ENCODE measurements at places on chromosomes 16 and 17. TPM values are rescaled to one million over a fixed set of nuclear protein-coding genes. Genes with fewer than 3 reads are reported as not detected.

Gene PLEKHH3
- polyA plus RNA-seq, result 26.4 TPM

Gene FADS6
- 7.5 TPM for polyA plus RNA-seq

Gene PRSS22
- not detected for polyA plus RNA-seq

Gene STH
- polyA plus RNA-seq, result 2.4 TPM

Gene ATP2A3
- polyA plus RNA-seq, result 4.6 TPM

- no peaks in the 10 kb centered on the region for H3K36me3 ChIP-seq
- H3K27me3 ChIP-seq, result no peaks in the 10 kb centered on the region
- H3K4me3 ChIP-seq, result no peak overlapping the region
- no peak for DNase-seq
These were observed 16.1 kb downstream of the CCR7 start for GRCh38 chr17:40548982-40549685.

GRCh38 chr17:70006159-70006558, 68.9 kb upstream of the KCNJ16 start:
- H3K27me3 ChIP-seq, result no peaks in the 10 kb centered on the region
- no peak for DNase-seq
- no peaks in the 10 kb centered on the region for H3K4me1 ChIP-seq
- no peak overlapping the region for H3K4me3 ChIP-seq
- H3K27ac ChIP-seq, result no peak overlapping the region
- H3K36me3 ChIP-seq, result no peaks in the 10 kb centered on the region

DNA sequence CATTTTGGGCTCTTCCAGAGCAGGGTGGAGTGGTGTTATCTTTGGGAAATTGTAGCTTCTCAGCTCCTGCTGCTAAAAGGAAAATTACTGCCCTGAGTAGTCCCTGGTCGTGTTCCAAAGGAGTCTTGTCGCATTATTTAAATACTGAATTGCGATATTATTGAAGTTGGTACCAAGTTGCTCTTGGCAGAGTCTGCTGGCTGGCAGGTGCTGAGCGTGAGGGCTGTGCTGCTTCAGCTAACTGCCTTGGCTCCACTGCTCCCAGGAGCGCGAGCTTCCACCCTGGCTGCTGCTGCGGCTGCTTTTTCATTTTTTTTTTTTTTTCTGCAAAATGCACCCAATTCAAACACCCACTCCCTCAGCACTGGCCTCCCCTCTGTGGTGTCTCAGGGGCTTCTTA, 289.8 kb downstream of the MAF start:
- DNase-seq, result no peak
- H3K4me3 ChIP-seq, result no peak overlapping the region
- no peaks in the 10 kb centered on the region for H3K36me3 ChIP-seq
- H3K27me3 ChIP-seq, result peaks cover 8% of the 10 kb centered on the region

- H3K27me3 ChIP-seq, result peaks cover 90% of the 10 kb centered on the region
- H3K4me1 ChIP-seq, result peaks cover 48% of the 10 kb centered on the region
- DNase-seq, result no peak
- H3K27ac ChIP-seq, result no peak overlapping the region
- H3K36me3 ChIP-seq, result peaks cover 3% of the 10 kb centered on the region
These were observed 3.4 kb downstream of the WNK4 start for GRCh38 chr17:42783791-42784138.

GRCh38 chr17:55377671-55378275, 43.9 kb downstream of the MMD start:
- H3K27me3 ChIP-seq, result no peaks in the 10 kb centered on the region
- no peaks in the 10 kb centered on the region for H3K4me1 ChIP-seq
- no peaks in the 10 kb centered on the region for H3K36me3 ChIP-seq
- DNase-seq, result no peak
- H3K27ac ChIP-seq, result no peak overlapping the region
- no peak overlapping the region for H3K4me3 ChIP-seq

- no peaks in the 10 kb centered on the region for H3K4me1 ChIP-seq
- no peak overlapping the region for H3K4me3 ChIP-seq
- peaks cover 57% of the 10 kb centered on the region for H3K36me3 ChIP-seq
These were observed 13.3 kb upstream of the USP36 start for GRCh38 chr17:78853926-78854394.

- DNase-seq, result no peak
- no peaks in the 10 kb centered on the region for H3K27me3 ChIP-seq
- peaks cover 6% of the 10 kb centered on the region for H3K36me3 ChIP-seq
- H3K27ac ChIP-seq, result no peak overlapping the region
These were observed 66.7 kb downstream of the PIGL start for GRCh38 chr17:16283705-16284104.

DNA sequence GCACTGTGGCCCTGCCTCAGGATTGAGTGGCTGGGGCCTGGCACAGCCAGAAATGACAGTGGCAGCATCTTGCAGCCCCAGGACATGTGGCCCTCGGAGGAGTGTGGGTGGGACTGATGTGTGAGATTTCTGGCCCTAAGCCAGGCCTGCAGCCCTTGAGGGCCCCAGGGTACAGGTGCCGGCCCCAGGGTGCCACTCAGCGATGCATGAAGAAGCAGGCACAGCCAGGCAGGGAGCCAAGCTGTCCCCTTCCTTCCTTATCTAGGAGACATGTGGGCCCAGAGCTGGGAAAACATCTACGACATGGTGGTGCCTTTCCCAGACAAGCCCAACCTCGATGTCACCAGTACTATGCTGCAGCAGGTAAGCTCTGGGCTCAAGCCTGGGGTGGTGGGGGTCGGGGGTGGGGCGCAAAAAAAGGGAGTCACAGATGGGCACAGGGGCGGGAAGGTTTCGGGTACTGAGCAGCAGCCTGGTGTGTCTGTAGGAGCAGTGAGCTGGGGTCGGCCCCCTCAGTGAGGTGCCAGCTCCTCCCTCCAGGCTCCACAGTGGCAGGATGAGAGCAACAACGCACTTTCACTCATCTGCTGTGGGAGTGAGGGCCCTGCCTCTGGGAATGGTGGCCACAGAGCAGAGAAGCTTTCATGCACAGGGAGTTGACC, 4.1 kb downstream of the ACE start:
- peaks cover 28% of the 10 kb centered on the region for H3K4me1 ChIP-seq
- H3K27me3 ChIP-seq, result peaks cover 16% of the 10 kb centered on the region
- H3K4me3 ChIP-seq, result no peak overlapping the region
- DNase-seq, result no peak

- DNase-seq, result no peak
- H3K4me1 ChIP-seq, result no peaks in the 10 kb centered on the region
- H3K4me3 ChIP-seq, result no peak overlapping the region
- no peaks in the 10 kb centered on the region for H3K27me3 ChIP-seq
- H3K36me3 ChIP-seq, result no peaks in the 10 kb centered on the region
- no peak overlapping the region for H3K27ac ChIP-seq
These were observed 378.6 kb upstream of the C16orf82 start for GRCh38 chr16:26688105-26688504.

DNA sequence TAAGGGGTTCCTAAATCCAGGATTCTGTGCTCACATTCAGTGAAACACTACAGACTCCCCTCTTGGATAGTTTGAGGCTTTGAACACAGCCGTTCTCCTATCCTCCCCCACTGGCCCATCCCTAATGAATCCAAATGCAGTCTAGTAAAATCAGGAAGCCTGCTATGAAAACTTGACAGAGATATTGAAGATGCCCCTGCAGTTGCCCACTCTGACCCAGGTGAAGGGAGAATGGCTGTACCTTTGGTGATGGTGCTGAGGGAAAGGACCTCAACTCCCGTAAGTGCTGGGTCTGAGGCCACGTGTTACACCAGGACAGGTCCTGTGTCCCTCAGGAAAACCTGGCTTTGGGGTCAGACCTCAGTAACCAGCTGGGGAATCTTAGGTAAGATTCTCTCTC, 54.4 kb downstream of the SF3B3 start:
- H3K27me3 ChIP-seq, result no peaks in the 10 kb centered on the region
- peaks cover 16% of the 10 kb centered on the region for H3K36me3 ChIP-seq
- H3K4me1 ChIP-seq, result peaks cover 10% of the 10 kb centered on the region
- DNase-seq, result no peak
- no peak overlapping the region for H3K4me3 ChIP-seq

DNA sequence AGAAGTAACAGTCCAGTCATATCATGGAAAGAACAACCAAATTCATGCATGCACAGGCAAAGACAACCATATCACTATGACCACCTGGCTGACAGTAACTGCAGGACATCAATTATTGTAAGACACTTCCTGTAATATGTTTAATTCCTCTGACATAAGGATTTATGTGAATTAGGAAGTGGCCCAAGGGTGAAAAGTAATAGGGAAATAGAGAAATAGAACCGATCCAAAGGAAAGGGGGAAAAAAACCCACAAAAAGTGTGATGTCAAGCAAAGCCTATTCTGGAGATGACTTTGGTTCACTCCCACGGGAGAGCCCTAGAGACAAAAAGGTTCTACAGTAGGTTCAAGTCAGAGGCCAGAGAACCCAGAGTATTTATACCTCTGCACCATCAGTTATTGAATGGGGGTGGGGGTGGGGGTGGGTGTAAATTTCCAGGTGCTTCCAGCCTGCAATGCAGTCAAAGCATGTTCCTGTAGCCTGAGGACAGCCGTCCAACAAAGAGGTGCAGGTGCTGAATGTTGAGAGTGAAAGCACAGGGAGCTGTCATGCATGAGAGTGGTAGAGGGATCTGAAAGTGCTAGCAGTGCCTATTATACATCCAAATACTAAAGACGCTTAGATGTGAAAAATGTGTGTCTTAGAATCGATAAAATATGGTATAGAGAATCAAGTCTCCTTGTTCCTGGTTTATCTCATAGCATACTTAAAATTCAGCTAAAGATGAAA, 95.6 kb upstream of the HLF start:
- H3K36me3 ChIP-seq, result no peaks in the 10 kb centered on the region
- no peak overlapping the region for H3K27ac ChIP-seq
- H3K4me1 ChIP-seq, result no peaks in the 10 kb centered on the region

- DNase-seq, result no peak
- no peaks in the 10 kb centered on the region for H3K36me3 ChIP-seq
- no peaks in the 10 kb centered on the region for H3K4me1 ChIP-seq
- no peak overlapping the region for H3K27ac ChIP-seq
- H3K27me3 ChIP-seq, result no peaks in the 10 kb centered on the region
These were observed 27.7 kb upstream of the IL21R start for GRCh38 chr16:27374221-27374803.

Measured in spinal cord (tissue), 10 donors.